WERI-Rb-1 (cell line): ENCODE measurements at places on chromosomes 13 and 19.

DNA sequence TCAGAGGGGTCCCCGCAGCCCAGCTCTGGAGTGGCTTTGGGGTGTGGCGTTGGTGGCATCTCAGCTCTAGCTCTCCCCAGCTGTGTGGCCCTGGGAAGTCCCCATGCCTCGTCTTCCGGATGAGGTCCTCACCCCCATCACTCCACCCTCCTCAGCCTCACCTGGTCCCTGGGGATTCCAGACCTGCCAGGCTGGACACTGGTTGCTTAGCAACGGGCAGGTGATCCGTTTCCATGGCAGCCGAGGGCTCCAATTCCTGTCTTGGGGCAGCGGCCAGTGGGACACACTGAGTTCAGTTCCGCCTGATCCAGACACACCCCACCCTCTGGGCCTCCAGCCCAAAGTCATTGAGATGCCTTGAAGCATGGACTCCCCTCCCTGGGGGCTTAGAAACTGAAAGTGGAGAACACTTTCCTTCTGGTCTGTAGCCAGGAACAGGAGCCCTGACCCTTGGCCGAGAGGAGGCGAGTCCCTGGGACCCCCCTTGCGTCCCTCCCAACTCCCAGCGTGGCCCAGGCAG, 7.7 kb upstream of the MISP start:
- no peak for DNase-seq

- DNase-seq, result no peak
Measured at GRCh38 chr13:59038824-59039223, 1124.9 kb downstream of the DIAPH3 start.

DNA sequence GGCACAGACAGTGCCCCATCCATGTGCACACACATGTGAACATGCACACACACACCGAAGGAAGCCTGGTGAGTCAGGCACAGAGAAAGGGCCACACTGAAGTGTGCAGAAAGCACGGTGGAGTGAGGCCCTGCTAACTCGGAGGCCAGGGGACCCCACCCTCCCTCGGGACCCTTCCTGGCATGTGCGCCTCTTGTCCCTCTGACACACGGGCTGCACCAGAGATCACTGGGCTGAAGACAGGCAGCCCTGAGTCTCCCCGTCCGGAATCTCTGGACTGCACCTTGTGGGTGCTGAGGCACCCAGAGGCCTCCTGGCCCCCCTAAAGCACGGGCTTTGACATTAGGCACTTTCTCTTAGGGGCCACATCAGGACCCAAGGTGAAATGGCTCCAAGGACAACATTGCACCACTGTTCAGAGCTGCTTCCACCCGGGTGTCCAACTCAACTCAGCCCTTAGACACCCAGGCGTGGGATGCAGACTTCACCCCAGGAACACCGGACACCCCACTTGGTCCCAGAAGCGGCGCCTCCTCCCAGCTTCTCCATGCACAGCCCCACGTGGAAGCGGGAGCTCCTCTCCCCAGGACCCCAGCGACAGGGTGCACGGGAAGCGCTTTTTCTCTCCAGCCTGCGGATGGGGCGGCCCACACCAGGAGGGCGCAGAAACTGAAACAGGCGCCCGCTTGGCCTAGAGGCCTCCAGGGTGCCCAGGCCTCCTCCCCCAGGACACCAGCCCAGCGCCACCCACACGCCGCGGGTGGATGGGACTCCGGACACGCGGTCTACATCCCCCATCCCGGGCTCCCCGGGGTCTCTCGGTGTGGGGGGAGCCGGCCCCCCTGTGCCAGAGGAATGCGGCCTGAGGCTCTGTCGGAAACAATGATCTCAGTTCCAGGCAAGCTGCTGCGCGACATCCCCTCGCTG, 90.2 kb downstream of the SPACA7 start:
- DNase-seq, result no peak

DNA sequence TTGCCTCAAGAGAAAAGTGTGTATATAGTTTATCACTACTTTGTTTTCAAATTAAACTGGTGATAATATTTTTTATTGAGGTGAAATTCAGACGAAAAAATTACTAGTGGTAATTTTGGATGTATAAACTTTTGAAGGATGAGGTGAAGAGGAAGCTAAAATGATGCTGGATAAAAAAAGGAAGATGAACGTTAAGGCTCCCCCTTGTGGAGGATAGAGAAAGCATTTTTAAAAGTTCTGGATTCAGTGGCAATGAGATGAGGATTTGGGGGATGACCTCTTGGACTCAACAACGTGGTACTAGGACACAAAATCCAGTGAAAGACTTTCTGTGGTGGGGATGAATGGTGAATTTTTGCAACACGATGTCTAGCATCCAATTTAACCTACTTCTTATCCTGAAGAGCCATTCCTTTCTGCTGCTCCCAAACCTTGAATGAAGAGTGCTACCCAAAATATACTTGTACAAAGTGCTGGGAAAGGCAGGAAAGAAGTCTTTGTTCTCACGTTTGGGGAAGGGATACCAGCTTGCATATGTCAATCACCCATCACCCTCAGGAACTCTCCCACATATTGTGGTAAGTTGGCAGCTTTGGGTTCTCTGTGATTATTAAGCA, 7.3 kb upstream of the SIGLEC5 start:
- no peak for DNase-seq

DNA sequence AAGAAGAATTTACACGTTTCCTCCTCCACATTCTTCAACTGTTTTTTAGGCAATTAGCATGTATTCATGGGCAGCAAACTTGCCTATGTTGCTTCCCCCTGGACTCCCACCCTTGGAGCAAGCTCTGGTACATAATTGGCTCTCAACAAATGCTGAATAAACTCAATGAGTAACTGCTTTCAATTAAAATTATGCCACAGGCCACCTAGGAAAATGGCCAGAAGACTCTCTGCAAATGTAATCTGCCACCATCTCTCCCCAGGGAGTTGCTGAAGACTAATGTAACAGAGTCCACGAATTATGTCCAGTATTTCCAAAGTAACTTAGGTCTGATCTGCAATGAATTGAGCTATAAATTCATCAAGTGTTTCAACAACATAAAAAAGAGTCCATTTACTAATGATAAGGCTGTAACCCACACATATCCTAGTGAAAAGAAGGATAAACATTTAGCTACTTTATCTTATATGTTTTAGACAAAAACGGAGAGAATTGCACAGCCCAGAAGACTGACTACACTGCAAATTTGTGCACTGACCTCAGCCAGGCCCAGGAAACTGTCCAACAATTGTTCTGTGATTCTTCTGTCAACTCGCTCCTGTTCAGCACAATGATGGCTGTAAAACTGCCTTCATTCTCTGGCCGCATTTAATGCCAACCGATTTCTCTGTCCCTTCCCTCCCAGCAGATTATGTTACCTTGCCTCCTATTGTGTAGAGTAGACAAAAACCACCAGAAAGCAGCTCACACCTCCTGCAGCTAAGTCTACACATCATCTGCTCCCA, 808.6 kb upstream of the ARGLU1 start:
- no peak for DNase-seq

- DNase-seq, result no peak
Measured at GRCh38 chr13:98685146-98685545, 67.3 kb downstream of the SLC15A1 start.

GRCh38 chr13:109205315-109205714, 575.9 kb downstream of the MYO16 start:
- no peak for DNase-seq

DNA sequence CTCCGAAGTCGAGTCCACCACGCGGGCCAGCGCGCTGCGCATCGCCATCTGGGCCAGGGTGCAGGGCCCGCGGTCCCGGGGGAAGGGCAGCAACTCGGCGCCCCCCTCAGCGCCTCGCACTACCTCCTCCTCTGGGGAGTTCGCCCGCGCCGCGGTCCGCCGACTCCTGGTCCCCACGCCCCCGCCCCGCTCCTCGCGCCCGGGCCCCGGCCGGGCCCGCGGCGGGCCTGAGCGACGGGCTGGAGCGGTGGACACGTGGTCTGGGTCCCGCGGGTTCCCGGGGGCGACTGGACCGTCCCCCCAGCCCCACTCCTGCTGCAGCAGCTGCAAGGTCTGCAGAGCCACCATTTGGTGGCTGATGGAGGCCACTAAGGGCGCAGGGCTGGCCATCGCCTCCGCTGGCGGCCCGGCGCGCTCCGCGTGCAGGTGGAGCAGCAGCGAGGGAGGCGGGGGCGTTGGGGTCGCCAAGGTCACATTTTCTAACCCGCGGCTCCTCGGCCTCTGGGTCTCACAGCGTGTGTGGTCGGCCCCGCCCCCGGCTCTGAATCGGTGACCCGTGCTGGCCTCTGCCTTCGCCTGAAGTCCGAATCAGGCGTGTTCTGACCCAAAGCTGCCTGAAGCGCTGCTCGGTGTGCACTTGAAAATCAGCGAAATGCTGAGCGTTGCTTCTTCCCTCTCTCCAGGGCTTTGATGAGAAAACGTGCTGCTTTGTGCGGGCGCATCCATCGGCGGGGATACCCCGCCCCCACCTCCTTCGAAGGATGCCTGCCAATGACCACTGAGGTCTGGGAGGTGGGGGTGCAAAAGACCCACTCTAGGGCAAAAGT, at the start of gene DLEU7:
DLEU7 (minus strand) TSS at position 436 of the 827 bp plus-strand sequence; CDS start at position 390, 46 bp downstream.
- DNase-seq, result no peak

GRCh38 chr13:107348925-107349324, 781.0 kb upstream of the ARGLU1 start:
- DNase-seq, result no peak

GRCh38 chr13:34608331-34608730, 333.7 kb upstream of the NBEA start:
- peak; percentile 14 for DNase-seq

DNA sequence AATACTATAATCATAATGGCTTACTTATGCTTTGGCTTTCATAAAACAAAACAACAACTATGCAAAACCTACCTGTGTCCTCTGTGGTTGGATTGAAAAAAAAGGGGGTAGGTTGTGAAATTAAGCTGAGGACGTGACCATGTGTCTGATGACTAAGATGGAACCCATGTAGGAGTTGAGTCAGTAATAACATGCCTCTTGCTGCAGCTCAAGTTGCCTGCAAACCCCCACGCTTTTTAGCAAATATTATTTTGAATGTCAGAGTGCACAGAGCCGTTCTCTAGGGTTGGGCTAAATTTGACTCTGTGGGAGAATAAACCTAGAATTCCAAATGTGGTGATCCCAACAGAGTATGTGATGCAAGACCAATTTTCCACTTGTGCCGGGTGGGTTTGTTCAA, 209.3 kb downstream of the KCNRG start:
- DNase-seq, result no peak

- DNase-seq, result no peak
Measured at GRCh38 chr13:70893832-70894231, 785.6 kb upstream of the KLHL1 start.
